ENCODE measurements at places on chromosomes 11 and 22. TPM values are rescaled to one million over a fixed set of nuclear protein-coding genes. Genes with fewer than 3 reads are reported as not detected.

Gene OR51A2
- total RNA-seq: not detected

Gene SYNGR1
- total RNA-seq: 13.2 TPM

Gene P2RX6
- total RNA-seq: not detected

GRCh38 chr11:120235024-120235628 lies 4.8 kb upstream of the POU2F3 start:
- DNase-seq: peak; percentile 93

GRCh38 chr11:40129266-40129665 lies 1330.2 kb downstream of the LRRC4C start:
- no peak for DNase-seq

DNA sequence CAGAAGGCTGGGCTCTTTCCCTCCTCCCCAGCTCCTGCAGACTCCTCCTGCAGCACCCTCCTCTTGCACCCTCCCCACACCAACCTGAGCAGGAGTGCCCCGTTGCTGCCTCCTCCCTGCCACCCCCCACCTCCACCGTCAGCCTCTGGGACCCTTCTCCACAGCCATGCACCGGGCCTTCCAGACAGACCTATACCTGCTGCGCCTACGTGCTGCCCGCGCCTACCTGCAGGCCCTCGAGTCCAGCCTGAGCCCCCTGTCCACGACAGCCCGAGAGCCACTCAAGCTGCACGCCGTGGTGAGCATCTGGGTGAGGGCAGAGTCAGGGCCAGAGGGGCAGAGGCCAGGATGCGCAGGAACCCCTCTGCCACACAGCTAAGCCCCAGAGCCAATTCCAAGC lies 16.2 kb downstream of the ZDHHC24 start:
- DNase-seq: no peak

Gene CASP5
- not detected for total RNA-seq

- no peak for DNase-seq
Measured at GRCh38 chr22:41551877-41552582, 7.8 kb upstream of the POLR3H start.

DNA sequence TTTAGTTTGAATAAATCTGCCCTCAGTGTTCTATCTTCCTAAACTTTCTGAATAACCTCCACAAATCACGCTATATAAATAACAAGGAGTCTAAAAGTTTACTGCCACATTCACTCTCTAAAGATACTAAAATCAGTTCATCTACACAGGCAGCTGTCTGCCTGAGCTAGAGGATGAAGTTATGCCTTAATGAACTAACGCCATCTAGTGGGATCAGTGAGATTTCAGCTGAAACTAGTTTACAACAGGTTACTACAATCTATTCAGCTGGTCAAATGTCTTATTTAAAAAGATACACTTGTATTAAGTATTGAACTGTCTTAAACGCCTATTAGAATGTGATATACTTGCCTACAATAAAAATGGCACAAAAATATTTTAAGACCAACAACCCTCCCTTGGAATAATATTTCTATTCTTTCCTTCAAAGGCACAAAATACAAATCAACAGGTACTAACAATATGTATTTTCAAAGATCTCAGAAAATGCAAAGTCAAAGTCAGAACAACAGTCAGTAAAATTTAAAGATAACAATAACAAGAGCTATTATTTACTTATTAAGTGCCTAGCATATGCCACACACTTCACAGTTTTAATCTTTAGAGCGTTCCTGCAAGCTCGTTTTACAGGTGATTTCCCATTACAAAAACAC lies 84.1 kb downstream of the LARGE2 start:
- no peak for DNase-seq
